ENCODE measurements at places on chromosomes 7 and 10.

- no peak for DNase-seq
Observed at GRCh38 chr7:12984117-12984516, 296.7 kb downstream of the ARL4A start.

DNA sequence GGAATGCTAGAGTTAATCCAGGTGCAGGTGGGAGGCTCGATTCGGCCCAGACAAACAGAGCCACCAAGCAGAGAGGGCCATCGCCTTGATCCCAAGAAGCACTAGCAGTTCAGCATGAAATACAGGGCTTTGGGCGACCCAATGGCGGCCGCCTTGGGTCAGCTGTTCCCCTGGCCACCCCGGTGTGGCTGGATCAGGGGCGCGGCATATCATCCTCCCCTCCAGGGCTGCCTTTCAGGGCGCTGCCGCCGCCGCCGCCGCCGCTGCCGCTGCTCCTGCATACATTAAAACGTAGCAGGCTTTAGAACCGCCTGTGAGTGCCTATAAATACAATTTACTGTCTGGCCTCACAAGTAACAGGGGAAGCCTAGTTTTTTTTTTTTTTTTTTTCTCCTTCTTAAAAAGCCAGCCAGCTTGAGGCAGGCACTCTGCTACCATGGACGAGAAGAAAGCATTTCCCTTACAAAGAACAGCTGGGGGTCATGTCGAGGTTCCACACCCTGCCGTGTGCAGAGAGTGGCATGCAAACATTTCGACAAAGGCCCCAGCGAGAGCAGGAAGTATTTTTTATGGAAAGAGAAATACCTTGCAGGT lies 57.7 kb upstream of the EFCAB10 start:
- DNase-seq = no peak

DNA sequence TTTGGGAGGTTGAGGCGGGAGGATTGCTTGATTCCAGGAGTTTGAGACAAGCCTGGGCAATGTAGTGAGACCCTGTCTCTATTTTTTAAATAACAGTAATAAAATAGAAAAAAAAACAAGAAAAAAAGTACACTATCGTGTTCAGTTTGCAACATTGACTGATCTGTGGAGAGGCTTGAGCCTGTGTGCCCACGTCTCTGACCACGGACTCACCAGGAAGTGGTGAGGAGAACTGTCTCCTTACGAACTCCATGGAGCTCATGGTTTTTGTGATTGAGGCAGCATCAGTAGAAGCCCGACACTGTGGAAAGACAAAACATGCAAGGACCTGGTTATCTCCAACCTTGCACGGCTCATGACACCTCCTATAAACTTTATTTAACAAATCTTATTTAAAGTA lies 23.9 kb upstream of the DNAJB6 start:
- DNase-seq = no peak

- DNase-seq = no peak
Observed at GRCh38 chr7:96447109-96447645, 125.3 kb upstream of the SLC25A13 start.

DNA sequence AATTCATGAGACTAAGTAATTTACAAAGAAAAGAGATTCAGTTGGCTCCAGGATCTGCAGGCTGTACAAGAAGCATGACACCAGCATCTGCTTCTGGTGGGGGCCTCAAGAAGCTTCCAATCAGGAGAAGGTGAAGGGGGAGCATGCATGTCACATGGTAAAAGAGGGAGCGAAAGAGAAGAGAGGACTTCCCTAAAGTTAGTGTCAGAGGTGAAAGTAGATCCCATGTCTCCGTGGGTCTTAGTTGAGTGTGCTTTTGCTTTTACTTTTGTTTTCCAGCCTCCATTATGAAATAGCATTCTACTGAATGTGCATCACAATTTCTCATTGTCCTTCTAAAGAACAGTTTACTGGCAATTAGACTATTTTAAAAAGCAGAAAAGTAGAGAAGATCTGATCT lies 213.6 kb upstream of the FZD1 start:
- no peak for DNase-seq

DNA sequence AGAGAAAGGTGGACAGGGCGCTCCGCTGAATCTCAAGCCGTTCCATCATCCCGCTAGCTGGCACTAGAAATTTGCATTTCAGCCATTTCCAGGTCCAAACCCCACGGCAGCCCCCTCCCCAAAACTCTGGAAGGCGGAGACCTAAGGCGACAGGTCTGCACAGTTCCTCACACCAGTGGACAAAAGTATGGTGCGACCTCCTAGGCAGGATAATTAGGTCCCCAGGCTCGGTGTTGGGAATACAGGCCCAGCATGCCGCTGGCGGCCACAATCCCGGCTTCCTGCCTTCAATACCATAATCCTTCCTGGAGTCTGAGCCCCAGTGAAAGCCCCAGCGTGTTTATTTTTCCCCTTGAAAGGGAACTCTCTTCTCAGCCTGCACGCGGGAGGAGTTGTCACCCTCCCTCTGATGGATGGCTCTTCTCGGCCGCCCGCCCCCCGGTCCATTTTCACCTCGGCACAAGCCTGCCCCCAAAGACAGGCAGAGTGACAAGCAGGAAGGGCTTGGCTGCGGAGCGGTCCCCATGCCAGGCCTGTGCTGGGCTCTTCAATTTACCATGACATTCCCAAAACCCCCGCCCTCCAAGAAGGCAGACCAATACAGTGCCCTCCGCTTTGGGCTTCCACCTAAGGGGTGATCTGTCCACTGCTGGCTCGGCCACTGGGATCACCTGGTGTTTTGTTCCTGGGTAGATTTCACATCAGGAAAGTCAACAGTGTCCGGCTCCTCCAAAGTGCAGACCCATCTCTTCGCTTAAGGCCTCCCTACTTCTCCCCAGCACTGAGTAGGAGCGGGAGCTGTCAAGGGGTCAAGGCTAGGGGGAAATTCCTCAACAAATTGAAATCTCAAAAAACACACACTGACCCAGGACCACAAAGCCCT lies 2.2 kb downstream of the FGFR2 start:
- no peak for DNase-seq

DNA sequence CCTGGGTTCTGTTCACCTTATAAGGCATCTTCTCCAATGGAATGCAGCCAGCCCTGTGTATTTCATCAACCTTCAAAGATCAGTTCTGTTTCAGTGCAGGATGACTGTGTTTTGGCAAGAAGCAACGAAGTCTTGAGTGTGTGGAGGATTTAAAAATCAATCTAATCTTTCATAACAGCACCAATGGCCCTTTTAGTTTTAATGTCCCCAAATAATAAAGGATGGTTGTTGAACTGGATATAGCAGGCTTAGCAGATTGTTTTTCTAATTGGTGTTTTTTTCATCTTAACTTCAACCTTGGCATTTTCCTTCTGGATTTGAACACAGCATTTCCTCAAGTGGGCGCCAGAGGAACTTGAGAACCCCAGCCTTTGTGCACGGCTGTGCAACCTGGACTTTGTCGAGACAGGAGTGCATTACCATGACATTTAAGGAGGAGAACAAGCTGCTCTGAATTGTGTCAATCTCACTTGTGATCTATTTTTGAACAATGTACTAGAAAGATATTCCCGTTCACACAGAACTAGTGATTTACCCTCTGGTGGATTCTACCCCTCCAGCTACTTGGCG lies 313.3 kb upstream of the AKR1E2 start:
- no peak for DNase-seq

GRCh38 chr10:130493446-130494145 lies 357.4 kb downstream of the GLRX3 start:
- no peak for DNase-seq

GRCh38 chr7:18177815-18178660 lies 150.4 kb upstream of the PRPS1L1 start:
- peak; percentile 53 for DNase-seq

DNA sequence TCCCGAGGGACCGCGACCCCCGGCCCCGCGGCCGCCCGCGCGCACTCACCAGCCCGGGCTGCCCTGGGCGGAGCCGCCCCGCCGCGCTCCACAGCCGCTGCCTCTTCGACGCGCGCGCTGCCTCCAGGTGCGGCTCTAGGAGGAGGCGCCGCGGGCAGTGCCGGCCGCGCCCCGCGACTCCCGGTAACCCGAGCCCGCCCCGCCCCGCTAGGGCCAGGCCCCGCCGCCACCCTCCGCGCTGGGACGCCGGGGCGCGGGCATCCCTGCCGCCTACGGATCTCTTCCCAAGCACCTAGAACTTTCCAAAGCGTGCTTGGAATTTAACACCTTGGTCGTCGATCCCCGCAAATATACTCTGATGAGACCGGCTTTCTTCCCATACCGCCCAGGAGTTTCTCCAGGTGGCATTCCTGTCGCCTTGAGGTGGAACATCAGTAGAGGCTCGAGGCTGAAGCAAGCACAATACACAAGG lies at the start of gene SLC26A5:
SLC26A5 (minus strand) TSS at position 159 of the 472 bp plus-strand sequence. CDS start 24,693 bp downstream, outside the sequence.
- no peak for DNase-seq

GRCh38 chr7:25459057-25459456 lies 230.8 kb upstream of the NPVF start:
- no peak for DNase-seq

DNA sequence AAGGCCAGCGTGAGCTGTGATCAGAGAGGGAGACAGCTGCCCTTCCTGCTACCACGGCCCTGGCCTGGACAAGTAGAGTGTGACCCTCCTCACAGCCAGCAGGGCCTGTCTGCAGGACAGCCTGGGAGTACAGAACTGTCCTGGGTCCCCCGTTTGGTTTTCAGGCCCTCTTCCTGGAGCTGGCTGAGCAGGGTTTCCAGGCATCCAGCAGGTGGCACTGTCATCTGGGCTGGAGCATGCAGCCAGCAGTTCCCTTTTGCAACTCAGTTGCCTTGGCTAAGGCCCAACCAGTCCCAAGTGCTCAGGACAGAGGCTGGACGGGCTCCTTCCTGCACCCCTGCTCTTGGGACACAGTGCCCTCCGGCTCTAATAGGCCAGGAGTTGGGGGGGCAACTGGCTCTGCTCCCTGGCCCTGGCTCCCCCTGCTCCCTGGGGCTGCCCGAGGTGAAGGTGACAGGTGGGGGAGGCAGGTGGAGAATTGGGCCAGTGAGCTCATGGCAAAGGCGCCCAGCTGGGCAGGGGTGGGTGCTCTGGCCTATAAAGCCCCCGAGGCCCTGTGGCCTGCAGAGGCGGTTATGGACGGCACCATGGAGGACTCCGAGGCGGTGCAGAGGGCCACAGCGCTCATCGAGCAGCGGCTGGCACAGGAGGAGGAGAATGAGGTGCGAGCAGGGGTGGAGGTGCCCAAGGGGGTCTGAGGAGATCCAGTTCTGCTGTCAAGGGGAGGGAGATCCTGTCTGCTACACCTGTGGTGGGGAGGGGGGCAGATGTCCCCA lies at the start of gene ANKRD2:
ANKRD2 (plus strand) TSS at position 566 of the 776 bp plus-strand sequence; CDS start at position 576, 10 bp downstream.
- no peak for DNase-seq
